ENCODE measurements at places on chromosomes 1 and 21.

DNA sequence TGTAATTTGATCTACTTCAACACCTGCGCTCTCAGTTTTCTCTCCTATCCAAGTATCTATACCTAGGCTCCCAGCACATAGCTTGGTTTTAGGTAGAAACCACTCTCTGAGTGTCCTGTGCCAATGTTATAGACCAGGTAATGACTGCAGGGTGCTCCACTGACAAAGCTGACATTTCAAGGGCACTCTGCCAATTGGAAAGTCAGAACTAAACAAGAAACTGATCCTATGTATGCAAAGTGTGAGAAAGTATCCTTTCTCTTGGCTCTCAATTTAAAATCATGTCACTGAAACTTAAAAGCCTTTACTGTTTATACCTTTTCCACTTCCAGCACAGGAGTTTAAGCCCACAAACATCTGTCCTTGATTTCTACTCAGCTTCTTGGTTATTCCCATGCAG lies 45.0 kb upstream of the AIM2 start:
- no peak for DNase-seq

DNA sequence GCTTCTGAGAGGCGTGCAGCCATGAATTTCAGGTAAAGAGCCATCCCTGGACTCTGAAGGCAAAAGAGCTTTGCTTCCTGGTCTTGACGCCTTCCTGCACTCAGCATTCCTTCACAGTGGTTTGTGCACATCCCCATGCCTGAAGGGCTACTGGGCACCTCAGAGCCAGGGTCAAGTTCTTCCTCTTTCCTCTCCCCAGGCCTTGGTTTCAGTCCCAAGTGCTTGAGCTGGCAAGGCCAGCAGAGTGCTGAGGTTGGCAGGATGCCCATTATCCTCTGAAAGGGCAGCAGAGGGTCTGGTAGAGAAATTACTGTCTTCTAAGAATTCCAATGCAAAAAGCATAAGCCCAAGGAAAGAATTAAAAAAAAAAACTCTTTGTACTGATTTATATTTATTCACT lies 1064.9 kb downstream of the TTLL7 start:
- DNase-seq, result no peak

DNA sequence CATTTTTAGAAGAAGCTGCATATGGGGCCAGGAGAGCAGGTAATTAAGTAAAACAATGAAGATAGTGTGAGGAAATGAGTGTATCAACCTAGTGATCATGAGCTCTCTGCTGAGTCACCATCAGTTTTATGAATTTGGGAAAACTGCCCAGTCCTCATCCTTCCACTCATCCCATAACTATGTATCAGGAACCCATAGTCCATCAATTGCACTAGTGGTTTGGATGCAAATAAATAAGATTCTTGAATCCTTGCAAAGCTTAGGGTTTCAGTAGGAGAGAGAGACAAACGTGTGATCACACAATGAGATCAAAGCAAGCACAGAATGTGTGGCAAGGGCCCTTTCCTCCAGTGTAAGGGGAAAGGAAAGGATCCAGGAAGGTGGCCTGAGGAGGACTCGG lies 145.6 kb downstream of the ZZZ3 start:
- peak; percentile 97 for DNase-seq

DNA sequence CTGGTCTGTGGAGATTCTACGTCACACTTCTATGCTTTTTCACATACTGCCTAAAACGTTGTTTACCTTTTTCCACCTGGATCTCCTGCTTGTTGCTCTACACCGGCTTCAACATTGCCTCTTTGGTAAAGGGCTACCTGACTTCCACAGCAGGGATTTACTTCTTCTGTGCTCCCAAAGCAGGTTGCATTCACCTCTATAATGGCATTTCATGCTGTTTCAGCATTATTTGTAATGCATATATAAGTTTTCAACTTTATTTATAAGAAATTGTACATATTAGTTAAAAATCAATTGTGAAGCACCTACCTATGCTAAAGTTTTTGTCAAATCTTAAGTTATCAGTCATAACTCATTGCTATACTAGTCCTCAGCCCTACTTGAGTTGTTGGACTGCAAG lies 55.4 kb downstream of the DDAH1 start:
- no peak for DNase-seq

DNA sequence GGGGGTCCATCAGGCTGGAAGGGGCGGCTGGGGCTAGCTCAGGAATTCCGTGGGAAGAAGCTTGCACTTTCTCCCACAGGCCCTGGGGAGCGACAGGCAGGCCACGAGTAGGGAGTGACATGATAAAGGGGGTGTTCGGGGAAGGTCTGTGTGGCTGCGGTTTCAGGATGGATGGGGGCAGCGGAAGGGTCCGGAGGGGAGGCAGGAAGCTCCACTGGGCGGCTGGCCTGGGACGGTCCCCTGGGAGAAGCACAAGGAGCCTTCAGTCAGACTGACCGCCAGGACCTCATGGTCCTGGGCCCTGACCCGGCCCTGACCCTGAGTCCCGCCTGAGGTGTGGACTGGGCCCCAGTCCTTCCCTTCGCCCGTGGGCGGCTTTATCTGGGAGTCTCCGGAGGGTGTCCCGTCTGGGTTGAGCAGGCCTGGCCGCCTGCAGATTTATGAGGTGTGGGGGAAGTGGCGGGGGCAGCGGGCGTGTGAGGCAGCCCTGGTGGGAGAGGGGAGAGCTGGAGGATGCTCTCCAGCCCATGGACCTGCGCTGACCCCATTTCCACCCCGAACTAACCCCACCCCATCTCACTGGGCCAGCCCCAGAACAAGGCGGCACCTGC lies 45.6 kb downstream of the EPHB2 start:
- no peak for DNase-seq

DNA sequence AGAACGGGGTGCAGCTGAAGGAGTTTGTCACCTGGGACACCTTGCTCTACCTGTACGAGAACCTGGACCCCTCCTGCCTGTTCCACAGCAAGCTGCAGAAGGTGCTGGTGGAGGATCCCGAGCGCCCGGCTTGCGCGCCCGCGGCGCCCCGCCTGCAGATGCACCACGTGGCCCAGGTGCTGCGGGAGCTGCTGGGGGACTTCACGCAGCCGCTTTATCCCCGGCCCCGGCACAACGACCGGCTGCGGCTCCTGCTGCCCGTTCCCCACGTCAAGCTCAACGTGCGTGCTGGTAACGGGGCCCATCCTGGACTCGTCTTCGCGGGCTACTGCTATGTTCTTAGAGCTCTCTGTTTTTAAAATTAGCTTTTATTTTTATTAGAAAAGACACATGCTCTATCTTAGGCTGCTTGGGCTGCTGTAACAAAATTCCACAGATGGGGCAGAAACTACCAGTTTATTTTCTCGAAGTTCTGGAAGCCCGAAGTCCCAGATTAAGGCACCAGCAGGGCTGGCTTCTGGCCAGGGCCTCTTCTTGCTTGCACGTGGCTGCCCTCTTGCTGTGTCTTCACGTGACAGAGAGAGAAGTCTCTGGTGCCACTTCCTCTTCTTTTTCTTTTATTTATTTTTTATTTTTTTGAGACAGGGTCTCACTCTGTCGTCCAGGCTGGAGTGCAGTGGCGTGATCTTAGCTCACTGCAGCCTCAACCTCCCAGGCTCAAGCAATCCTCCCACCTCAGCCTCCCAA lies 38.1 kb downstream of the TRPM2 start:
- no peak for DNase-seq

GRCh38 chr1:40712405-40712944 lies 21.0 kb downstream of the NFYC start:
- no peak for DNase-seq

DNA sequence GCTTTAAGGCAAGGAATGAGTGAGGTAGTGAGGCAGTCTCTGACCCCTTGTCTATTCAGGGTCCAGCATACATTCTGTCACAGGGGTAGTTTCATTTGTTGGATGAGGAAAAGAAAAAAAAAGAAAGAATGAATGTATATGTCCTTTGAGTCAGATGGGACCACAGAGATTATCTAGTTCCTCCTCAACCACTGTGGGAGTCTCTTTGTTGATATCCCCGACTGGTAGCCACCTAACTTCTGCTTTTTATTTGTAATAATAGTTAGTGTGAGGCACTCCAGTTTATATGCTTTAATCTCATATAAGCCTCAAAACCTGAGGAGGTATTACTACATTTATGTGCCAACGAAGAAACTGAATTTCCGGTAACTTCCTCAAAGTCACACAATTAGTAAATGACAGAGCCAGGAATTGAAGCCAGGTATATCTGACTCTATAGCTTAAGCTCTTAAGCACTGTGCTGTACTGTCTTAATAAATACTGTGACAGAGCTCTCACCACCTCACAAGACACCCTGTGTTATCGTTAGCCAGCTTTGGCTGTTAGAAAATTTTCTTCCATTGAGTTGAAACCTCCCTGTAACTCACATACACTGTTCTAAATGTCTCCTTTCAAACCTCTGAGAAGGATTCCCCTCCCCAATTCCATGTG lies 82.2 kb downstream of the MDM4 start:
- DNase-seq, result no peak

GRCh38 chr1:117562581-117563491 lies 43.0 kb upstream of the TENT5C start:
- no peak for DNase-seq

DNA sequence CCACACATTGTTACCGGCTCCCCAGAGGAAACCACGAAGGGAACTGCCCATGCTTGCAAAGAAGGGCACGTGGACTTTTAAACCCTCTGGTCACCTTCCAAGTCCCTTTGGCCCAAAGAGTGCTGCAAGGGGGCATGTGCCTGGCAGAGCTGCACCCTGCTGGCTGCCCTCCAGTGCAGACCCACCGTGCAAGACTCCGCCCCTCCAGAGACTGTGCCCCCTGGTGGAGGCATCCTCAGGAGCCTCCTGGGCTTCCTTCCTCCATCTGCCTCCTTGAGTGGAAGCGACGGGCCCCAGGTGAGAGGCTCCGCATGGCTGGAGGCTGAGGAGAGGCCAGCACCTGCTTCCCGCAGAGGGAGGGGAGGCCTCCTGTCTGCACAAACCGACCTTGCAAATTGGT lies 100.6 kb downstream of the CRYAA start:
- DNase-seq, result no peak

DNA sequence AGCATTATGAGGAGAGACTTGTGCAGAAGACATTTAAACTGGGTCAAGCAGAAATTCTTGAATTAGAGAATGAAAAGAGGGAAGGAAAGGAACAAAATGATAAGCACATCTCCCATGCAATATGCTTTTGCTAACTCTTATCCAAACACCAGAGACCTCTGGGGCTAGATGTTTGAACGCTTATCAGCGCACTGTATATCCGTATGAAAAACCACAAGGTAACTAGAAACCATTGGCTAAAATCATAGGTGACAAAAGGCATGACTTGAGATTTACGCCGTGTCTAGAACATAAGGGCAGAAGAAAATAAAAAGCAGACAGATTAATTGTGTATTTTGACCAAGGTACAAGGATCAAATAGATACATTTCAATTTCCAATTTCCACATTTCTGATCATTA lies 38.0 kb upstream of the TIAM1 start:
- no peak for DNase-seq

DNA sequence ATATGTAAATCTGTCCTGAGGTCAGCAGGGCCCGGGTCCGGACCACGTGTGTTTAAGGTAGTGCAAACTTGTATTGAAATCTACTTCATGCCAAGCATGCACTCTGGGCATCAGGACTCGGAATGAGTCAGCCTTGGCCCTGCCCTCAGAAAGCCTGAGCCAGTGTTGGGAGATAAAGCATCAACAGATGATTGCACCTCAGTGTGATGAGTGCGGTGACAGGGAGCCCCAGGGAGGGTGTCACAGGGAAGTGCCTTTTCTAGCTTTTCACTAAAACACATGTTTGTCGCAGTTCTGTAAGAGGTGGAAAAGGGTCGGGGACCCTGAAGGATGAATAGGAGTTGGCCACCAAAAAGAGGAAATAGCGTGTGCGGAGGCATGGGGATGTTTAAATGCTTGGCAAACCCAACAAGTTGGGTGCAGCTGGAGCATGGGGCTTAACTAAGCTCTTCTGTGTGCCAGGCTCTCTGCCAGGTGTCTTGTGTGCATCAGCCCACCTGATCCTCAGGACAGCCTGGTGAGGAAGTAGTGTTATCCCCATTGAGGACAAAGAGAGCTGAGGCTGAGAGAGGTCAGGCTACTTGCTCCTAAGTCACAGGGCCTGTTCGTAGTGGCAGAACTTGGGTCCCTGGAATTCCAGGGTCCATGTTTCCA lies 48.2 kb upstream of the EPB41 start:
- no peak for DNase-seq

DNA sequence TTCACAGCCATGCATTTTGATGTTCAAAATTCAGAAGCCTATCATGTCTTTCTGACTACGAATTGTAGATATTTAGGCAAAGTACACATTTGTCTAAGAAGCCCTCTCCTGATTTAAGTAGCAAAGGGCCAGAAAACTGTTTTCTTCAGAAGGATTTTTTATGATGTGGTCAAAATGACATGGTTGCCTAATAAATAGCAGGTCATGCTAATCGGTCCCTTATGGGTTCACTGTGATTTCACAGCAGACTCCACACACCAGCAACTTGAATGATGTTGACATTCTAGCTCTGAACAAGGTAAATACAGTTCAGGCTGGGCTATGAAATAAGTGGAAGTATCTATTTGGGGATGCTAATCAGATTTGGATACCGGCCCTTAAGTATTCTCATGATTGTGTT lies 178.7 kb upstream of the DPYD start:
- DNase-seq, result no peak

DNA sequence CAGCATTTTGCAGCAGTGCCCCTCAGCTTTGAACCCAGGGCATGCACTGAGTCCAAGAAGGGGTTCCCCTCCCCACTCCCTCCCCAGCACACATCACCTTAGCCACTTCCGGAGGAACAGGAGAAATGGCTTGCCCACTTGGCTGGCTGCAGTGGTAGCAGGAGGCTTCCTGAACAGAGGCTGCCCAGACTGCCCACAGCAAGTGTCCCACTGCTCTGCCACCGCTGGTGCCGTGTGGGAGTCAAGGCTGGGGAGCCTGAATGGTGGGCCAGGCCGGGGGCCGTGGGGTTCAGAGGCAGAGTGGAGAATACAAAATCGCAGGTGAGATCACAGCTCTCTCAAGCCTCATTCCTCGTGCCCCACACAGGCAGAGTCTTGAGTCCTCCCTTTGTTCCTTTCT lies 34.5 kb downstream of the CD247 start:
- no peak for DNase-seq

GRCh38 chr1:198245379-198245778 lies 88.6 kb downstream of the NEK7 start:
- no peak for DNase-seq

DNA sequence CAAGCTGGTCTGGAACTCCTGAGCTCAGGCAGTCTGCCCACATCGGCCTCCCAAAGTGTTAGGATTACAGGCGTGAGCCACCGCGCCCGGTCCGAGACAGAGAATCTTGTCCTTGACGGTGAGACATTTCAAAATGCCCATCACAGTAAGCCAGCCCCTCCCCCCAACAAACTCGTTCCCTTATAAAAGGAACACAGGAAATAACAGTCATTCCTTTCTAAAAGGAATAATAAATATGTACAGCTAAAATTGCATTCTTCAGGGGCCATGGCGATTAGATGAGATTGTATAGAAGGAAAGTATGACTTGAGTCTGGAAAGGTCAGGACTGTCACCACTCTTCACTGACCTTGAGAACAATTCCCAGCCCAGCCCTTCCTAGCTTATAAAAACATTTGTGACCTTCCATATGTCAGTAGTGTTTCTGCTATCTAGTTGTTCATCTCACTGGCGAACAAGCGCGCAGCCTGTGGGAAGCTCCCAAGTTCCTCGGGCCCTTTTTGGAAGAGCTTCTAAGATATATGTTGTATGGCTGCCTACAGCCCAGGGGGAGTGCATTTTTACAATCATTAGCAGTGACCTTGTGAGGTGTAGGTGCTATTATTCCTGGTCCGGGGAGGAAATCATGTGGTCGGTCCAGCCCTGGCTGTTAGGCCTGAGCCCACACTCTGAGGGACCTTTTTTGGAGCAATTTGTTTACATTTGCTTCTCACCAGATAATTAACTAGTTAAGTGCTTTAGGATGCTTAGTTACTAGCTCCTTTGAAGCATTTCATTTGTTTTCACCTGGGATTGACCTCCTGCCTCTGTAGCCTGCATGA lies 8.7 kb downstream of the SZRD1 start:
- DNase-seq, result no peak
